ENCODE measurements at places on chromosomes 2 and 18.

- DNase-seq = no peak
These were observed 35.9 kb upstream of the SLC14A1 start for GRCh38 chr18:45688113-45688512.

DNA sequence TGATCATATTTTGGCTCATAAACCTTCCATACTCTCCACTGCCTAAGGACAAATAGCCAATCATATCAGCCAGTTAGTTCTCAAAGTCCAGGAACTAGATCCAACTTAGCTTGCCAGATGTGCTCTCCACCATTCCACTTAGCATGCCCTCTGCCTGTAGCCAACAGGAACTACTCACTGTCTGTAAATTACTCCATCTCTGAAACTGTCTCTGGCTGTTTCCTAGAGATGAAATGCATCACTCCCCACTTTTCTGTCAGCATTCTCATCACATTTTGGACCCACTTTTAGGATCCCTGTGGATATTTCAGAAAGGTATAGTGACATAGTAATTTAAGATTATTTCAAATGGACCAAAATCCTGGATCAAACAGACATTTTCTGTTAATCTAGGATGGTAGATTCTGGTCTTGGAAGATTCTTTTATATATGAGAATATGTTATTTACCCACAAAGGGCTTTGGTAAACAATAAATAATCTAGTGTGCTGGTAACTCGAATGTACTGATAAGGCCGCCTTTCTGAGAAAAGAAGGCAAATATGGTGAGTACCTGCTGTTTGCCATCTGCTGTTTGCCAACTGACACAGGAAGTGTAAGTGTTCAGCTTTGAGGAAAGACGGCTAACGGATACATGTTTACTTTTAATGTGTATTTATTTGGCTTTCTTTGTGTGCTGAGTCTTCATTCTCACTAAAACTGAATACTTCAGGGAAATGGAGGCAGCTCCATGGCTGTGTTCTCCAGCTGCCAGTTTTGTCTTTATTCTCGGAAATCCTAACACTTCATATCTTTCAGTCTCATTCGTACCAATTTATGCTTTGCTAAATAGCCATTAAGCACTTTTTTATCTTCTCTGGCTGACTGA is 79.5 kb downstream of the EVA1A start:
- DNase-seq = no peak

DNA sequence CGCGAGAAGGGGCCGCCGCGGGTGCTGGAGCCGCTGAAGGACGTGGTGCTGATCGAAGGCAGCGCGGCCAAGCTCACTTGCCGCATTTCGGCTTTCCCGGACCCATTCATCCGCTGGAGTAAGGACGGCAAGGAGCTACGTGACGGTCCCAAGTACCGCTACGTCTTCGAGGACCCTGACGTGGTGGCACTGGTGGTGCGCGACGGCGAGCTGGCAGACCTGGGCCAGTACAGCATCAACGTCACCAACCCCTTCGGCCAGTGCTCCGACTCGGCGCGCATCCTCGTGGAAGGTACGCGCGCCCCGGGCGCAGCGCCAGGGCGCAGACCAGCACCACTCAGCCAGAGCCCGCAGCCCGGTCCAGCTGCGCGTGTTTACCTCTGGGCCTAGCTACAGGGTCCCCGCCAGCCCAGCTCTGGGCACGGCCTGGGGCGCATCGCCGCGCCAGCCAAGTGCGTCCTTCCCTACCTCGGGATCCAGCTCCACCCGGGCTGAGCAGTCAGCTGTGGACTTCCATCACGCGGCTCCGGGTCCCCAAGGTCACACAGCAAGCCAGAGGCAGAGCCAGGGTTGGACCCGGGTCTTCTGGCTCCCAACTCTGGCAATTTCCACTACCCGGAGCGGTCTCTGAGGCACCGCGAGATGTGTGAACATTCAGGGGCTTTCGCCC is 1.7 kb upstream of the GMPPA start:
- no peak for DNase-seq

DNA sequence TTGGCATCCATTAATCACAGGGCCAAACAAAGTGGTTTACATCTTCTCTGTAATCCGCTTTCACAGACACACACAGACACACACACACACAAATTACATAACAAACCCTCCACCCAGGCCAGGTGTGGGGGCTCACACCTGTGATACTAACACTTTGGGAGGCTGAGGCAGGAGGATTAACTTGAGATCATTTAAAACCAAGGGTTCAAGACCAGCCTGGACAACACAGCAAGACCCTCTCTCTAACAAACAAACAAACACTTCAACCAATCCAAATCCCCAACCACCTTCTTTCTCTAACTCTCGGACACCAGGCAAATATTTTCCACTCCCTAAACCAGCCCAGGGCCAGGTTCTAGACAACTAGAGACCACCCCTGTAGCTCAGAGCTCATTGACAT is 79.5 kb upstream of the XPO1 start:
- DNase-seq = no peak
